ENCODE measurements at places on chromosomes 1 and 21. TPM values are rescaled to one million over a fixed set of nuclear protein-coding genes. Genes with fewer than 3 reads are reported as not detected.

- no peak for DNase-seq
Observed at GRCh38 chr1:100378956-100379355, 26.6 kb downstream of the CDC14A start.

DNA sequence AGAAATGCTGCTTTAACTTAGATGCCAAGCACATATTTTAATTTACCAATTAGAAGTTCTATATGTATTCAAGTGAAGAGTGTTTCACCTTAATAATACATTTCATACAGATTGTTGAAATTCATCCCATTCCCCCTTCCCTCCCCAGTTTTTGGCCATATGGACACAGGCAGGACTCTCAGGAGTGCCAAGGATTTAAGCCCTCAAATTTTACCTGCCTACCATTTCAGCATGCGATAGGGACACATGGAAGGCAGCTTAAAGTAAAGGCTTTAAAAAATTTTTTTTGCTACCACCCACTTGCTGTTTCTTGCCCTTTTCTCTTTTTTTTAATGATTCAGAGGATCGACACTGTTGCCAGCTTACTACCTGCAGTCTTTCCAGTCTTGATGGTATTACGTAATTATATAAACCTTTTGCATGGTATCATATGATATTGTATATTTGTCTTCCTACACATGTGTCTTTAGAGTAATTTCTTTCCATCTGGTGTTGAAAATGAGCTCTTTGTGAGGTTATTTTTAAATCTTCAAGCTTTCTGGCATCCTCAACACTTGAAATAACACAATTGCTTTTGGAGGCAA is 7.0 kb downstream of the EPB41 start:
- DNase-seq: no peak

Gene CYP4A11
- total RNA-seq: 0.59 TPM

DNA sequence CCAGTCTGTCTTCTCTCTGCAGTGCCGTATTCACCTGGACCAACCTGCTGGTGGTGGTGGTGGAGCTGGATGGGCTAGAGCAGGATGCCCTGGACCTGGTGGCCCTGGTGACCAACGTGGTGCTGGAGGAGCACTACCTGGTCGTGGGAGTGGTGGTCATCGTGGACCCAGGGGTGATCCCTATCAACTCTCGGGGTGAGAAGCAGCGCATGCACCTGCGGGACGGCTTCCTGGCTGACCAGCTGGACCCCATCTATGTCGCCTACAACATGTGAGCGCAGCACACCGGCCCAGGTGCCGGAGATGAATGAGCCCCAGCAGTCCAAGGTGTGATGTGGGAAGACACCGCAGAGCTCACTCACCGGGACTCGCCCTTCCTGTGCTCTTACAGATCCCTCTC is 37.5 kb downstream of the S100B start:
- no peak for DNase-seq

Gene IL20
- total RNA-seq: not detected

Gene LCE1F
- total RNA-seq: not detected

- DNase-seq: peak; percentile 87
Observed at GRCh38 chr1:183580281-183580682, 10.0 kb downstream of the NCF2 start.

Gene WLS
- 90.8 TPM for total RNA-seq
